ENCODE measurements at places on chromosomes 11 and 22.

DNA sequence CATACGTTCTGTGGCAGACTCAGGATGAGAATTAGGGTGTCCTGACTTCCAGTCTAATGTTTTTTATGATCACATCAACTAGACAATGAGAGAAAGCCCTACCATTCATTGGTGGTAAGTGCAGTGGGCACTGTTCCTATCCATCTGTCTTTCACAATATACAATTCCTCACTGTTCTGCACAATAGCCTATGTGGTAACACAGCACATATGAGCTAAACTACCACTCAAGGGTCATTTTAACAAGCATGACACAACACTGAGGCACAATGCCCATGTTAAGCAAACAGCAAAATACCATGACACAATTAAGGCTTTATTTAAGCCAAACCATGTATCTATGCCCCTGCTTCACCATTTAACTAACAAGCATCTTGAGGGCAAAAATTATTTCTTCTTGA is 52.3 kb downstream of the SIK3 start:
- DNase-seq = no peak

GRCh38 chr11:20002312-20003216 is 157.7 kb downstream of the DBX1 start:
- DNase-seq = no peak

GRCh38 chr11:117859061-117859460 is 17.4 kb downstream of the FXYD6 start:
- DNase-seq = no peak

- no peak for DNase-seq
Observed at GRCh38 chr11:35177370-35177769, 38.4 kb downstream of the CD44 start.

DNA sequence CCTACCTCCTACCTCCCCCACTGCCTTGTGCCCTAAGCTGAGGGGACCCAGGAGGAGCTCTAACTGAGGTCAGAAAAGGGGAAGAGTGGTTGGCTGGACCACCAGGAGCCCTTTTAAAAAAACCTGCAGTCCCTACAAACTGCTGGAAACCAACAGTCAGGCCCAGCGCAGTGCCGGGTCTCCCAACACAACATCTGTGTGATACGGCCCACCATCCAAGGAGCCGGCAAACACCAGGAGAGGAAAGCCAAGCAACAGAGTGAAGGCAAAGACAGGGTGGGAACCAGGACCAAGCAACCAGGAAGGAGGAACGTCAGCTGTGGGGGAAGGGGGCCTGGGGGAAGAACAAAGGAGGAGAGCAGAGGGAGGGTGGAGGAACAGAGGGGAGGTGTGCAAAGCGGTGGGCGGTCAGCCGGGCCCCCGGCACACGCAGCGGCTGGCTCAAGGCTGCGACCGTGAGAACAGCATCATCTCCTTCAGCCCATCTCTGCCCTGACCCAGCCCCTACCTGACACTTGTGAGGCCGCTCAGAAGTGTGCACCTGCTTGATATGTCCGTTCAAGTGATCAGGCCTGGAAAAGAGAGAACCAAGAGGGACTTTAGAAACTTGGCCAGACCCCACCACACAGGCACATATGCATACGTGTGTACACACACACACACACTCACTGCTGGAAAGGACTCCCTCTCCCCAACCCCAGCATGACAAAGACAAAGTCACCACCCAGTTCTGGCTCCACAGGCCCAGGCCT is 3.6 kb downstream of the PATZ1 start:
- no peak for DNase-seq

DNA sequence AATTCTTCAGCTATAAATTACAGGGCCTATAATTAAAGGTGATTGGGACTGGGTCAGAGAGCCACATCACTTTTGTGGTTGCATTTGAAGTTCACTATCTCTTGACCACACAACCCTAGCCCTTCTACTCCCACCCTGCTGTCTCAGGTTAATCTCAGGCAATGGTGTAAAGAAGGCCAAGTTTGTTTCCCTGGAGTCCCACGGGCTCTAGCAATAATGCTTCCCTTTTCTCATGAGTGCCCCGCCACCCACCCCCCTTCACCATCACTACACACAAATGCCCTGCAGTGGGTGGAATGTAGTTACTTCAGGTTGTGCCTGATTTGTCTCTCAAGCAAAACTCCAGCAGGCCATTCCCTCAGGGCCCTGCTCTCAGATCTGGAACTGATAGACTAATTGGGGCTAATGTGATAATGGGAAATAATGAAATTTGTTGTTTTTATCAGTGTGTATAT is 1.8 kb upstream of the EHF start:
- DNase-seq = no peak

GRCh38 chr11:116229236-116229970 is 543.4 kb downstream of the BUD13 start:
- DNase-seq = no peak

DNA sequence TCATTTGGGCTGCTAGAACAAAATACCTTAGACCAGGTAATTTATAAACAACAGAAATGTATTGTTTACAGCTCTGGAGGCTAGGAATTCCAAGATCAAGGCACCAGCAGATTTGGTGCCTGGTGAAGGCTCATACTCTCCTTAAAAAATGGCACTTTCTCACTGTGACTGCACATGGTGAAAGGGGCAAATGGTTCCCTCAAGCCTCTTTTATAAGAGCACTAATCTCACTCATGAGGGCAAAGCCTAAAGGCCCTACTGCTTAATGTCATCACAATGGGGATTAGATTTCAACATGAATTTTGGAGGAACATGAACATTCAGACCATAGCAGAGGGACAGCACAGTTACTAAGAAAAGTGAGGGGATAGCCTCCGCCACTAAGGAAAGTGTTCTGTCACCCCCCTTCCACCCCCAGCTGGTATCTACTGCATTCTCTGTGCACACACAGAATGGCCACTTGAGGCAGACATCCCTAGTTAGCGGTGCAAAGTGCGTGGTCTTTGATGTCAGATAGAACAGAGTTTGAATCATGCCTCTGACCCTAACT is 47.2 kb upstream of the CEP295 start:
- no peak for DNase-seq

DNA sequence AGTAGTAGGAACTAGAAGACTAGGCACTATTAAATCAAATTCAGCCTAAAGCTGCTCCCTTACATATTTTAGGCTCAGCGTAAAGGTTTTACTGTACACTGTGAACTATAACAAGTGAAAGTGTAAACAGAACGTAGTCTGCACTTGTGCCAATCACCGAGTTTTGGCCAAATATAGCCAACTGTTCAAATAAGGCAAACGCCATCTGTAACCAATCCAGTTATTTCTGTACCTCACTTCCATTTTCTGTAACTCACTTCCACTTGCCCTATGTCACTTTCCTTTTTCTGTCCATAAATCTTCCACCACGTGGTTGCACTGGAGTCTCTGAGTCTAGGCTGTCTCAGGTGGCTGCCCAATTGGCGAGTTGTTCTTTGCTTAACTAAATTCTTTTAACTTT is 2132.2 kb downstream of the LRRC4C start:
- DNase-seq = no peak

- DNase-seq = no peak
Observed at GRCh38 chr11:43734256-43734655, 53.7 kb downstream of the HSD17B12 start.

DNA sequence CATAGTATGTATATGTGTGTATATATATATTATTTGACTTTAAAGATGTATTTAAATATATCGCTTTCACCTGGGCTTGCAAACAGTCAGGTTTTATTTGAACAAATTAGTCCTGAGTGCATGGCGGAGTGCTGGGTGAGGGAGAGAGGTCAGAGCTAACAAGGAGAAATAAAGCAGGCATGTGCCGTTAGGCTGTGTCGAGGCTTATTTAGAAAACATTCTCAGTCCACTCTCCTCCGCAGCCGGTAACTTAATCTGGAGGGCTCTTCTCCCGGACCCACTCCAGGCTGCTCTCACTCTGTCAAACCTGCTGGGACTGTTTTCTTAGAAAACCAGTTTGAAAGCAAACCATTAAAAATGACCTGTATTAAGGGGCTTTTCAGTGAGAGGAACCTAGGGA is 455.9 kb downstream of the MN1 start:
- no peak for DNase-seq
